Activated CD8-positive, alpha-beta memory T cell treated with anti-CD3 and anti-CD28 coated beads, Interleukin-2, amount 10 ng/mL, durations not matched to agents 7 days and 5 days (primary cell): ENCODE measurements at places on chromosomes 1 and 21.

- DNase-seq = no peak
Measured at GRCh38 chr1:51320967-51321923, 9.1 kb downstream of the TTC39A start.

DNA sequence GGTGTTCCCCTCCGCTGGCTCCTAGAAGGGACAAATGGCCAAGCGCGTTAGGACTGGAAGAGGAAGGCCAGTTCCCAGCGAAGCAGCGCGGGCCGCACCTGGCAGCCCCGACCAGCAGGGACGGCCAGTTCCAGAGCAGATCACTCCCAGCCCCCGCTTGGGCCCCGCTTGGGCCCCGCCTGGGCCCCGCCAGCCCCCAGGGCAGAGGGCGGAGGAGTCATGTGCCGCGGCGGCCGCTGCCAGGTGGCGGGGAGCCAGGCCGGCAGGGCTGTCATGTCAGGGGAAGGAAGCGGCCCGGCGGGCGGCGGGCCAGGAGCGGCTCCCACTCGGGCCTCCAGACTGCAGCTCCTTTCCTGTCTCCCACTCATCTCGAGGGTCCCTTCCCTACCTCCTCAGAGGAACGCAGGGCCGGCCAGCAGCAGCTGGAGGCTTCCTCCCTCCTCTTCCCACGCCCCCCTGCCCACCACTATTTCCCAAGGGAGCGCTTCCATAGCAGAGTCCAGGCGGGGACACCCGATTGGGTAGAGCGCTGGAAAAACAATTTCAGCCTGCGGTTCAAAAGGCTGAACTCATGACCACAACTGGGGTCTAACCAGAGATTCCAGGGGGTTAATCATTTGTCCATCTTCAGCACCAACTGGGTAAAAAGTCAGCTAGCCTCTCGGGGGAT lies 16.5 kb downstream of the ZNF697 start:
- no peak for DNase-seq

DNA sequence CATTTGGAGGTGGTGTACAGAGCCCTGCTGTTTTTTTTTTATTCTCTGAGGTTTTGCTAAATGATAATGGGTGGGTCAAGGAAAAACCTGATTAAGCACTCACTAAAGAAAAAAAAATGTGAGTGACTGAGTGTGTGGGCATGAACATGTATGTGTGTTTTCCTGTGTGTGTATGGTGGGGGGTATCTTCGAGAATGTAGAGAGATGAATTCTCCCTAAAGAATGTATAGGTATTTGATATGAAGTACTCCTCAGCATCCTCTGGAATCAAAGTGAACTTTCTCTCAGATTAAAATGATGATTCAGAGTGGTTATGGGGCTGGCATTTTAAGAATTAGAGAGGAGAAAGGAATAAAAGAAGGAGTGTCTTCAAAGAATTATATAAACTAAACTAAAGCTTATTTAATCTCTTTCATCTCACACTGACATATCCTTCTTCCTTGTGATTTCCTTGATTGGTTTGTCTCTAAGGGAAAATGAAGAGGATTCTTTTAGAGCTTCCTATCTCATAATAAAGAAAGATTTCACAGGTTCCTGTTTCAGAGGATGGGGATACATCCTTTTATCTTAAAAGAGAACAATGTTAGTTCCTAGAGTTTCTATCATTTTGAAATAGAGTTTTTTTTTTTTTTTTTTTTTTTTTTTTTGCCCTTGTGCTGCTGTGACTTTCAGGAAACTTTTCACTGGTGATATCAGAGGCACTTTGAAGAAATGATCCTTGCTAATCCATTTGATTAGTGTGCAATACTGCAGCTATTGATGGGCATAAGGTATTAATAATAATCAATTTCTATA lies 23.9 kb downstream of the S1PR1 start:
- DNase-seq = no peak

GRCh38 chr1:31781756-31782371 lies 17.7 kb upstream of the ADGRB2 start:
- no peak for DNase-seq

- no peak for DNase-seq
Measured at GRCh38 chr21:45276596-45276995, 11.1 kb downstream of the POFUT2 start.

GRCh38 chr1:194069831-194070218 lies 883.4 kb upstream of the B3GALT2 start:
- no peak for DNase-seq

DNA sequence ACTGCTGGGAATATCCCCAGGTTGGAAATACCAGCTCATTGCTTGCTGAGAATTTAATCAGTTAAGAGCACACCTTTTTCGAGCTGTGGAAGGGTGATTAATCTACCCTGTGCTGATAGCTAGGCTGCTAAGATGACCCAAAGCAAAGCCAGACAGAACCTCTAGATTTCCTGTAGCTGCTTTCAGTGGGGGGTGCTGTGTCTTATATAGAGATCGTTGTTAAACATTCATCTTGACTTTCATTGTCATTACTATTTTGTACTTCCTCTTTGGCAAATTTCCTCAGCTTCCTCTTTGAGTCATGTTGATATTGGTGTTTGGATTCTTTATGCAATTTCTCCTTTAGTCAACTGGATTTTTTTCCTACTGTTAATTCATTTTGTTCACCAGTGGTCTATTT lies 155.3 kb downstream of the DISC1 start:
- no peak for DNase-seq

- DNase-seq = no peak
Measured at GRCh38 chr1:228861832-228862180, 126.5 kb downstream of the RHOU start.

DNA sequence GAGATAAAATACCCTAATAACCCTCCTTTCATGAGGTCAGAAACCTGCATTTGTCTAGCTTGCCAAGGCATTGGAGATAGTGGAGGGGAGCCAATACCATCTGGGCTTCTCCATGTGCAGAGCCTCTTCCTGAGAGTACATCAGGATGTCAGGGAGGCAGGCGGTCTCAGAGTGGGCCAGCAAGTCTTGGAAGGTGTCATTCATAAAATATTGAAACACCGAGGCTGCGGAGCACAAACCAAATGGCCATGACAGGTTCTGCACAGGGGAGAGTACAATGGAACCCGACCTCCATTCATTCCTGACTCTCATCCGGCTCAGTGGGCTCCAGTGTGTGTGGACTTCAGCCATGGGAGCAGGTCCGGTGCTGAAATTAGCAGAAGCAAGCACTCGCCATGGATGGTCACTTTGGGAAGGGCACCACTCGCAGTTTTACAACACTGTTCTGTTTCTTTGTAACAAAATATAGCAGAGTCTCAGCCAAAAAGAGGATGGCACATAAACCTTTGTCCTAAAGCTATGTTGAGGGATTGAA lies 446.6 kb downstream of the SIPA1L2 start:
- DNase-seq = no peak

GRCh38 chr1:100532645-100533044 lies 5.3 kb upstream of the GPR88 start:
- no peak for DNase-seq

DNA sequence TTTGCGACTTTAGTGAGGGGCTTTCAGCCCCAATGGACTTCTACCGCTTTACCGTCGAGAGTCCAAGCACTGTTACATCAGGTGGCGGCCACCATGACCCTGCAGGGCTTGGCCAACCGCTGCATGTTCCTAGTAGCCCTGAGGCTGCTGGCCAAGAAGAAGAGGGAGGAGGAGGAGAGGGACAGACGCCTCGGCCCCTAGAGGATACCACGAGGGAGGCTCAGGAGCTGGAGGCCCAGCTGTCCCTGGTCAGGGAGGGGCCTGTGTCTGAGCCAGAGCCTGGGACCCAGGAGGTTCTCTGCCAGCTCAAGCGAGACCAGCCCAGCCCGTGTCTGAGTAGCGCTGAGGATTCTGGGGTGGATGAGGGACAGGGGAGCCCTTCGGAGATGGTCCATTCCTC lies 8.6 kb upstream of the SLC25A34 start:
- DNase-seq = no peak

DNA sequence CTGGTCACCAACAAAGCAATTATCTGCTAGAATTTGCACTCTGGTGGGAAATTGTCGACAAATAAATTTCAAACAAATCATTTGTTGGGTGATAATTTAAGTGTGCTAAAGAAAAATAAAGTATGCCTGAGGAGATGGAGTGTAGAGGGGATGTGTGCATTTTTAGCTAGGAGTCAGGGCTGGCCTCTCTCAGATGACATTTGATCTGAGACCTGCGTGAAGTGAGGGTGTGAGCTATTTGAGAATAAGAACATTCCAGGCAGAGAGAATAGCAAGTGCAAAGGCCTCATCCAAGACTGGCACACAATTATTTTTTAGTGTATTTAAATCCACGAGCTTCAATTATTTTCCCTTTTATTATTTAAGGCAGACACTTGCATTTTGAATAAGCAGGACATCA lies 19.7 kb upstream of the S1PR1 start:
- no peak for DNase-seq

GRCh38 chr1:15684042-15684461 lies at the start of gene PLEKHM2:
PLEKHM2 (plus strand) TSS chr1:15684320; CDS start chr1:15684559, 239 bp downstream.
- DNase-seq = no peak

GRCh38 chr1:2331200-2331544 lies 60.2 kb downstream of the MORN1 start:
- no peak for DNase-seq

- DNase-seq = peak; percentile 59
Measured at GRCh38 chr1:156821801-156822200, 5.2 kb upstream of the SH2D2A start.

DNA sequence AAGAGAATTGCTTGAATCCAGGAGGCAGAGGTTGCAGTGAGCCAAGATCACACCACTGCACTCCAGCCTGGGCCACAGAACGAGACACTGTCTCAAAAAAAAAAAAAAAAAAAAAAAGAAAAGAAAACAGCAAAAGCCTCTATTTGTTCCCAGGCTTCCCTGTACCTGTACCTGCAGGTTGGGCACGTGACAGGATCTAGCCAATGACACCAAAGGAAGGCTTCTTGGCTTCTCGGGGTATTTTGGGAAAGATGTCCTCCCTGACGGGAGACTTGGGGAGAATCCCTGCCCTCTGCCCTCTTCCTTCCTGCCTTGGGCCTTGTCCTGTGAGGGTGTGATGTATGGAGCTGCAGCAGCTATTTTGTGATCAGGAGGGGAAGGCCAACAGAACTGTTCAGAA lies 22.8 kb downstream of the TMCO4 start:
- DNase-seq = no peak
